ENCODE measurements at places on chromosomes 1 and 21. TPM values are rescaled to one million over a fixed set of nuclear protein-coding genes. Genes with fewer than 3 reads are reported as not detected.
A peak's percentile ranks its signal among the peaks of the same experiment; 100 is the strongest.

- DNase-seq: no peak
These were observed 223.7 kb upstream of the FAM78B start for GRCh38 chr1:166390366-166391033.

SPATA1 gene
- total RNA-seq: 0.97 TPM

BNIPL gene
- total RNA-seq: under 0.01 TPM

GRCh38 chr1:32539584-32540571, 651 bp downstream of the ZBTB8A start:
- DNase-seq: peak; percentile 45

TMPRSS2 gene
- not detected for total RNA-seq

DNA sequence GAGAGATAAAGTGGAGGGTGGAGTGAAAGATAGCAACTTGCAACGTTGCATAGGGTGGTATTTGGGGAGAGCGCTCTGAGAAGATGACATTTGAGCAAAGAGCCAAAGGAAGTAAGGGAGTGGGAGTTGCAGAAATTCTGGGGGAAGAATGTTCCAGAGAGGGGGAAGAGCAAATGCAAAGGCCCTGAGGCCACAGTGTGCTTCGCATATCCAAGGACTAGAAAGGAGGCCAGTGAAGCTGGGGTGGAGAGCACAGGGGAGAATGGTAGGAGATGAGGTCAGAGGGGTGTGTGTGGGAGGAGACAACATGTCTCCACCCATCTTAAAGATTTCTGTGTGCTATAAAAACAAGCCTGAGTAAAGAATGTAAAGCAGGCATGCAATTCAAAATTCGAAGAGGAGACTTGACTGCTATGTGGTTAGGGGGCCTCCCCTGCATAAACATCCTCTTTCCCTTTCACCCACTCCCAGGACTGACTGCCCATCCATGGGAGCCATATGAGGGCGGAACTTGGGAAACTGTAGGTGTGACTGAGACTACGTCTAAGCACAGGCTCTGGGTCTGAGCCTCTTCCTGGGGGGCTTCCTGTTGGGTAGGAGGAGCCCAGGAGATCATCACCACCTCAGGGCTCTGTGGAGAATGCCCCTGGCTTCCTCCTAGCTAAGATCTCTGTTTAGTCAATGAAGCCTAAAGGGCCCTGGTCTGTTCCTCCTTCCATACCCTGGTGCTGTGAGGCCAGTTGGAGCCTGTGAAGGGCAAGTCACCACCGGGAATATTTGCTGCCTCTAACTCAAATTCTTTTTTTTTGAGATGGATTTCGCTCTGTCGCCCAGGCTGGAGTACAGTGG, 2.9 kb upstream of the CLIC4 start:
- peak; percentile 96 for DNase-seq

DNA sequence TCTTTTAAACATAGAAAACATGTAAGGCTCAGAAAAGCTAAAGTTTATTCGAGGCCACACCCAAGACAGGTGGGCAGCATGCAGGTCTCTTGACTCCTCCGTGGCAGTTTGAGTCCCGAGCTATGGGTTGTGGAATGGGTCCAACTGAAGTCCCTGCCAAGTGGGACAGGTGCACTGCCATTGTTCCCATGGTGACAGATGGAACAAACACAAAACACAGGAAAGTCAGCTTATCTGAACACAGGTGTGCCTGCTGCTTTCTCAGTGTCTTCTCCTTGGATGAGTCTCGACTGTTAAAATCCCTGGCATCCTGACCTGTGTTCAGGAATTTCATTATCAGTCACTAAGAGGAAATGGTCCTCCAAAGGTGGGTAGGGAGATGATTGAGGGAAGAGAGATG, 99.0 kb upstream of the RAB4A start:
- no peak for DNase-seq

FGGY gene
- 13.2 TPM for total RNA-seq

DNA sequence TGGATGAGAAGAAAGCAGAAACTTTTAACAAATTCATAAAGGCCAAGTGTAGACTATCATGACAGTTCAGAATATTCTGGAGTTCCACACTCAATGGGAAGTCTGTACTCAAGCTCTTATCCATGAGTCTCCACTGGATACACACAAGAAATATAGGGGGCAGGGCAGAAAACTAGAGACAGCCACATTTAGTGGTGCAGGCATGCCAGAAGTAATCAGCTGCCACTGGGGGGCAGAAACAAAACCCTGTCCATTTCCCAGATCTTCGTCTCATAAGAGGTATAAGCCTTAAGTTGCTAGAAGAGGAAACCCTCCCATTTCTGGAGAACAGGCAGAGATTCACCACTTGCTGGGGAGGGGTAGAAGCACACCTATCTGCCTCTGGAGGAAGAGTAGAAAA, 166.8 kb upstream of the GALNT2 start:
- no peak for DNase-seq

Measured in fibroblast of villous mesenchyme (primary cell).